ENCODE measurements at places on chromosomes 11 and 22.

- DNase-seq, result no peak
Observed at GRCh38 chr11:75964071-75964470, 149.1 kb downstream of the UVRAG start.

- DNase-seq, result no peak
Observed at GRCh38 chr22:45268167-45268957, 16.4 kb upstream of the UPK3A start.

DNA sequence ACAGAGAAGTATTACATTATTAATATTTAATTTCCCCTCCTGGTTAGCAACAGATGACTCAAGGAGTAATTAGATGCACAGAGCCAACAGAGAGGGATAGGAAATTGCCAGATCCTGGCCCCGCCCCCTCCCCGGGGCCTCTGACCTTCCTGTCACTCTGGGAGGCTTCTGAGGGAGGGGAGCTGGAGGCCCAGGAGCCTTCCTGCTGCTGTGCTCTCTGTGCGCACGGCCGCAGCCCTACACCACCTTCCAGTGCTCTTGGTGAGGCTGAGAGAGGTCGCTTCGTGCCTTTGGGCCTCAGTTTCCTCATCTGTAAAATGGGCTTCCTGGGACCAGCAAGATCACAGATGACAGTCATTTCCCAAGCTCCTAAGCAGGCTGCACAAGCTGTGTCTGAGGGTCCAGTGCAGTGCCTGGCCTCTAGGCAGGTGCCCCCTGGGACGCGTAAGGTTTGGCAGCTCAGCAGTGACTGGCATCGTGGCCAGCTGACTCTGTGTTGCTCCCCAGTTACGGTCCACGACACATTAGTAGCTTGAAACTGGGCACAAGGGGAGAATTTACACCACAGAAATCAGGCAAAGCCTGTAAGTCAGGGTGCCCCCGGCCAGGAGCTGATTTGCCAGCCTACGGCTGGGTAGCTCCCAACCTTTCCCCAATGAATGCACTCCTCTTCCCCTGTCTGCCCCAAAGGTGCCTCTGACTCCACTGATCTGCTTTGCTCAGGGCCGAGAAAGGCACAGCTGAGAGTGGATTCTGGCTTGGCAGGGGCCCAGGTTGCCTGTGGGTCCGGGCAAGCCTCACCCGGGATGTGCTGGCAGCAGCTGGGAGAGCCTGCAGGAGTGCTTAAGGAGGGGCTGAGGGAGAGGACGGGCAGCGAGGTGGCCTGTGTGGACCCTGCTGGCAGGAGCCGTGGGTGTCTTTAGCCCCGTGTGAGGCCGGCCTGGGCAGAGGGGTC lies 2.3 kb downstream of the ADORA2A start:
- no peak for DNase-seq

GRCh38 chr11:10725907-10726253 lies 25.2 kb upstream of the CTR9 start:
- no peak for DNase-seq

DNA sequence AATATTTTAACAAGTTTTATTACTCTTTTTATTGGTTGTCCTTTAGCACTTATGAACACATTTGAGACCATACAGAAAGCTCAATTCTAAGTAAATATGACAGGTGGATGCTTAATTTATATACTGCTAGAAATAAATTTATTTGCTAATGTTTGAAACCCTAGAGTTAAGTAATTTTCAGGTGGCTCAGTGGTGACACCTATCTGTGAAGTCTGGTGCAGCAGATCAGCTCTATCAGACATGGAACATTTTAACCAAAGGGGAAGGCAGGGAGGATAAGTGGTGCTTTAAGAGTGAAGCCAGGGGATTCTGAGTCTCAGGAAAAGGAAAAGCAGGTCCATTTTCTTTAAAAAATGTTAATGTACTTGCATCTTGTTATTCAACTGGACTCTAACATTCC lies 175.8 kb downstream of the DSCAML1 start:
- DNase-seq, result no peak

DNA sequence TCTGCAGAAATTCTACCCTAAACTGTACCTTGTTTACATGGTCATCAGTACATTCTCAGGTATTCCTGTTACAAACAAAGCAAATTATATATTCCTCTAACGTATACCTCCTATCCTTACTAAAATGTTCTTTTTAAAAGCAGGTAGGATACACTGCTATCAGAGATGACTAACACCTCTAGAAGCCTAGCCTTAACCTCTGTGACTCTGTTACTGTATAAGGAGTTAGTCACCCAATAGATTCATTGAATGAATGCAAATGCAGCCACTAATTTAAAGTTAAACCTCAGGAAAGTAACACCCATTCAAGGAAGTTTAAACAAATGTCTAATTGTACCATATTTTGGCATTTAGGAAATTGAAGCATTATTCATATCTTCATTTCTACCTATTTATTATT lies 82.2 kb downstream of the FCHSD2 start:
- DNase-seq, result no peak

DNA sequence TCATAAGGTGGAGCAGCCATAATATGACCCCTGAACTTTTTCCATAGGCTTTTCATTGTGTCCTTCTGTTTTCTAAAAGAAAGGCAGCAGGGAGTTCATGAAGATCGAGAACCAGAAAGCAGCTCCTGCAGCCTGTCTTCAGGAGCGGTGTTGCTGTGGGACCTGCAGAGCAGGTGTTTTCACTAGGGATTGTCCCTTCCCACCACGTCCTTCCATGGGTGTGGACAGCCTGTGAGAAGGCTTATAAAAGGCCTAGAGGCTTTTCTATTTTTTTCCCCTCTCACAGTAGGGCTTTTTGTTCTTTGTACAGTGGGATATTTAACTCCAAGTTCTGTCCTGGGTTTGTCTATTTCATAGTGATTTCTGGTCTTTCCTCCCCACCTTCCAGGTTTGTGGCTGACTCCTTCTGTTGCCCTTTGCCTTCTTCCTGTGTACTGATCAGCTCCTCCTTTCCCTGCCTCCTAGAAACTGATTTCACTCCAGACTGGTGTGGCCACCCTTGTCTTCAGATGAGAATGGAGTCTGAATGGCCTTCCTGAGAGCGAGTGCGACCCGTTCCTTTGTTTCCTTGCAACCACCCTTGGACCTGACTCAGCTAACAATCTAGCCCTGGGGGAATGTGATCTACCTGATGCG lies 10.1 kb downstream of the MRPL16 start:
- DNase-seq, result no peak

DNA sequence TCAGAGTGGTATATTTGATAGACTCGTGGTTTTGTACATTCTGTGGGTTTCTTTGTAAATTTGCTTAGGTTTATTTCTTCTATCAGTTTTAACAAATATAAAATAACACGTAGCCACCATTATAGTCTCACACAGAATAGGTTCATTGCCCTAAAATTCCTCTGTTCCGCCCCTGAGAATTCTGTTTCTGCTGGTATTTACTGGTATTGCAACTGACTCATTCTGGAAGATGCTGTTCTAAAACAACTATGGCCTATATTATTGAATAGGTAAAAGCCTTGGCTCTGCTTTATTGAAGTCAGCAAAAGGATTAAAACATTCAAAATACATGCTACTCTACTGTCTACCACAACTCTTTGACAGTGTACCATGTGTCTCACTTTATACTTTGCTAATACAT lies 119.1 kb upstream of the CHORDC1 start:
- no peak for DNase-seq

DNA sequence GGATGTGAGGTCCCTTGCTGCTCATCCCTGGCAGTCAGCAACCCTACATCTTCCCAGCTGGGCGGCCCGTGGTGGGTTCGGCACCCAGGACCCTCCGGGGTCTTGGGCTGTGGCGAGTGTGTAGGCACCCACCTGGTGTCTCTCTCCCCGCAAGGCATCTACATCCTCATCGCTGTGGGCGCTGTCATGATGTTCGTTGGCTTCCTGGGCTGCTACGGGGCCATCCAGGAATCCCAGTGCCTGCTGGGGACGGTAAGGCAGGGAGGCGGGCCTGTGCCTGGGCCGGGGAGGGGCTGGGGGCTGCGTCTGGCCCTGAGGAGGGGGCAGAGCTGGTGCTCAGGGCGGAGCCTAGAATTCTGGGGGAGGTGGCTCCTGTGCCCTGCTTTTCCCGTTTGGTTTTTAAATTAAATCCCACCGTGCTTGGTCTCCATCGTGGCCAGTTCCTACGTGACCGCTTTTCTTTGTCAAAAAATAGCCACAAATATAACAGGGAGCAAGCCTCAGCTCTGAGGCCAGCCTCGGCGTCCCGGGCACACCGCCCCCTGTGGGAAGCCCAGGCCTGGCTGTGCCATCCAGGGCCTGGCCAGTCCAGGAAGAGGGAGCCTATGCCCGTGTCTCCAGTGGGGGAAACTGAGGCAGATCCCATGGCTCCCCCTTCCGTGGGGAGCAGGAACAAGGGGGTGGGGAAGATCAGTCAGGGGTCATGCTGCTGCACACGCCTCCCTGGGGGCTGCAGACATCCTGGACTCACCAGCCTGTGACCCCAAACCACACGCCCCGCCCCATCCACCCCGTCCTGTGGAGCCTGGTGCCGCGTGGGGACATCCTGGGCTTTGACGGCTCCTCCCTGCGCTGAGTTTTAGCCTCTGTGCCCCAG lies 6.4 kb upstream of the TSSC4 start:
- no peak for DNase-seq

DNA sequence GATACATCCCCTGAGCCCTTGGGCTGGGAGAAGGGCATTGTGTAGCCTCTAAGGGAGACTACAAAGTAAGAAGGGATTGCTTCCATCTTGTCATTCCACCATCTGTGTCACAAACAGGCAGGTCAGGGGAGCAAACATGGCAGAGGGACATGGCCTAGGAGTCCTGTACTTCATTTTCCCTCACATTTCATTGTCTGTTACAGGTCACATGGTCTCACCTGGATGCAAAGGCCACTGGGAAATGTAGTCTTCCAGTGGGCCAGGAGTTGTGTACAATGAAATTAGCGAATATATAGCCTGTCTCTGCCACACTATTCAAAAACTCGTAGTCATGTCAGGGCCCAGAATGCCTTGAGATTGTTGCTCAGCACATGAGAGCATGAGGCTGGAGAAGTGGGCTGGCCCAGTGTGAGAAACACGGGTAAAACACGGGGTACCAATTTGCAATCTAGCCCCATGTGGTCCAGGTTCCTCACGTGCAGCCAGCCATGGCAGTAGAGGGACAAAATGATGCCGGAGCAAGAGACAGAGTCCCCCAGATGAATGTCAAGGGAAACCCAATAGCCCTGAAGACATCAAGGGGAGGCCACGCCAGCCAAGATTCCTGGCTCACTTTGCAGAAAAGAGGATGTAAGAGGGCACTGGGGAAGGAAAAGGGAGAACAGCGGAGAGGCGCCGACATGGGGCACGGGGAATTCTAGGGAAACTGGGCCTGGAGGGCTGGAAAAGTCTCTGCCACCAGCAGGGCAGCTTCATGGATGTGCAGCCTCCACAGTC lies 47.7 kb upstream of the EMID1 start:
- DNase-seq, result no peak

GRCh38 chr11:42762348-42762747 lies 549.4 kb upstream of the API5 start:
- DNase-seq, result no peak

- no peak for DNase-seq
Observed at GRCh38 chr11:16434036-16434435, 77.7 kb upstream of the SOX6 start.

GRCh38 chr11:70383664-70384565 lies 14.4 kb upstream of the CTTN start:
- DNase-seq, result no peak

GRCh38 chr11:66365711-66366619 lies 5.6 kb downstream of the SLC29A2 start:
- no peak for DNase-seq

- DNase-seq, result no peak
Observed at GRCh38 chr11:106391771-106392420, 314.4 kb downstream of the AASDHPPT start.

- DNase-seq, result no peak
Observed at GRCh38 chr22:29457730-29458129, 19.3 kb downstream of the RFPL1 start.

- DNase-seq, result no peak
Observed at GRCh38 chr11:113730887-113731726, 25.0 kb upstream of the TMPRSS5 start.

All from stimulated activated CD8-positive, alpha-beta memory T cell treated with anti-CD3 and anti-CD28 coated beads, Interleukin-7, amount 100 ng/mL, for 1 hour (primary cell).